ENCODE measurements at places on chromosomes 2 and 18.

- DNase-seq, result no peak
Measured at GRCh38 chr2:68877079-68877772, 6.0 kb upstream of the BMP10 start.

GRCh38 chr2:102508863-102509262, 35.8 kb downstream of the SLC9A4 start:
- no peak for DNase-seq

GRCh38 chr2:98702858-98703620, 27.9 kb downstream of the MGAT4A start:
- no peak for DNase-seq

GRCh38 chr2:61538920-61539520, 864 bp upstream of the XPO1 start:
- no peak for DNase-seq

GRCh38 chr18:64245126-64245861, 96.4 kb upstream of the LINC00305 start:
- no peak for DNase-seq

- no peak for DNase-seq
Measured at GRCh38 chr2:9638532-9638931, 7.7 kb upstream of the YWHAQ start.

DNA sequence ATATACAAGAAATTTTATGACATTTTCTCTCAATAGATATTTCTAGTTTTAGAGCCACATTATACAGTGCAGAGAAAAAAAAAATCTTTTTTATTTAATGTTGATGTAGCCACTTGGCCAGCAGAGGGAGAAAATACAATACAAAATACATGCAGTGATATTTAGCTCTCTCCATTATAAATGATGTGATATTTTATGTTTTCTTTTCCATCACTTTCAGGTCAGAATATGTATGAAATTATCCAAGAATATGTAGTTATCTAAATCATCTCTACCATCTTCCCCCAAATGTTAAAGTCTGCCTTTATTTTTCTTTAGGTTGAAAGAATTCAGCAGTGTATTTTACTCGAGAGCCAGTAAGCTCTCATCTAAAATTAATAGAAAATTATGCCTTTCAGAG, 533.6 kb upstream of the FSHR start:
- no peak for DNase-seq

Measured in stimulated activated CD8-positive, alpha-beta memory T cell treated with anti-CD3 and anti-CD28 coated beads, Interleukin-2, amount 100 ng/mL, for 1 hour (primary cell).